ENCODE measurements at places on chromosomes 1 and 21.

DNA sequence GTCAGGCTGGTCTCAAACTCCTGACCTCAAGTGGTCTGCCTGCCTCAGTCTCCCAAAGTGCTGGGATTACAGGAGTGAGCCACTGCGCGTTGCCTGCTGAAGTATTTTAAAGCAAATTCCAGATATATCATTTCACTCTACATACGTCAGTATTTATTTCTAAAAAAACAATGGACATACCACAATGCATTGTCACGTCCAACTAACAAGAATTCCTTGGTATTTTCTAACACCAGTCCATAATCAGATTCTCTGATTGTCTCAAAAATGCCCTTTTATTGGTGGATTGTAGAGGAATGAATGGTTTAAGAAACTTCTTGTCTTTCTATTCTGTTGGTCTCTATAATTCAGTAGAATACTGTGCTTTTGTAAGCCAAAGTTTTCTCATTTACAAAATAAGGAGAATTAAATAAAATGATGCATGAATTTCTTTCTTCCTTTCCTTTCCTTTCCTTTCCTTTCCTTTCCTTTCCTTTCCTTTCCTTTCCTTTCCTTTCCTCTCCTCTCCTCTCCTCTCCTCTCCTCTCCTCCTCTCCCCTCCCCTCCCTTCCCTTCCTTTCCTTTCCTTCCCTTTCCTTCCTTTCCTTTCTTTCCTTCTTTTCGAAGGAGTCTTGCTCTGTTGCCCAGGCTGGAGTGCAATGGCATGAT lies 55.8 kb downstream of the VPS13D start:
- no peak for DNase-seq

GRCh38 chr1:150808121-150808520 lies at the start of gene CTSK:
Gene CTSK, minus strand, starts transcription at chr1:150808260. Its CDS starts 1,455 bp downstream, at chr1:150806805.
- DNase-seq = no peak

DNA sequence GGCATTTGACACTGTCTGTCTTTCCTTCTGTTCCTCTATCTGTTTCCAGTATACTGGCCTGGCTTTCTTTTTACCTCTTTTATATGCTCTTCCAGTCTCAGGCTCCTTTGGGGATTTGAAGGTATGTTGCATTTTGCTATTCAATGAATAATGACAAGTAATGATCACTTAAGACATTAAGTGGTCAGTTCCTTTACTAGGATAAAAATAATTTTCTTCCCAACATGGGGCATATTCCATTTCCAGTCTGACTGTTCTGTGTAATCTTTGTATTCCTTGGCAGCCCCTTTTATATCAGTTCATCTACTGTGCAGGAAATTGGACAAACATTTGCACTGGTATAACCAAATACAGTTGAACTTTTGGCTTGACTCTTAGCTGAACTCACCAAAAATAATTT lies 15.6 kb downstream of the METTL18 start:
- no peak for DNase-seq

DNA sequence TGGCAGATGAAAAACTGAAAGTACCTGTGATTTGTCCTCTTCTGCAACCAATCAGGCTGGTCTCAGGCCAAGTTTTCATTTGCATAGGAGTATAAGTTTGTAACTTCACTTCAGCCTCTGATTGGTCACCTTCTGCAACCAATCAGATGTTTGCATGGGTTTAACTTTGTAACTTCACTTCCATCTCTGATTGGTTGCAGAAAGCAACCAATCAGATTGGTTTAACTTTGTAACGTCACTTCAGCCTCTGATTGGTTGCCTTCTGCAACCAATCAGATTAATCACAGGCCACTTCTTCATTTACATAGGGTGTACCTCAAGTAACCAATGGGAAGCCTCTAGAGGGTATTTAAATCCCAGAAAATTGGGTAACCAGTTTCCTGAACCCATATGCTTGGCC lies 18.9 kb upstream of the TUT4 start:
- no peak for DNase-seq

GRCh38 chr1:234537236-234537635 lies 58.3 kb upstream of the TARBP1 start:
- no peak for DNase-seq

- no peak for DNase-seq
Observed at GRCh38 chr1:201381130-201381529, 3.6 kb upstream of the TNNT2 start.

GRCh38 chr21:17699524-17700189 lies 87.0 kb upstream of the BTG3 start:
- DNase-seq = no peak

GRCh38 chr1:95002164-95002539 lies 70.6 kb downstream of the ALG14 start:
- DNase-seq = no peak

Measured in activated CD8-positive, alpha-beta memory T cell treated with anti-CD3 and anti-CD28 coated beads for 1 hour (primary cell).